AG09319 (cell line): ENCODE measurements at places on chromosomes 16 and 17.

GRCh38 chr16:77214411-77215138 is 15.4 kb downstream of the SYCE1L start:
- DNase-seq: no peak

GRCh38 chr17:28425206-28425605 is 19.2 kb upstream of the SLC46A1 start:
- DNase-seq: no peak

GRCh38 chr17:63138713-63139112 is 172.7 kb downstream of the TANC2 start:
- DNase-seq: no peak

GRCh38 chr16:7919782-7920181 is 587.1 kb downstream of the RBFOX1 start:
- DNase-seq: no peak

- no peak for DNase-seq
Observed at GRCh38 chr17:51853857-51854256, 304.7 kb downstream of the CA10 start.

- peak; percentile 70 for DNase-seq
Observed at GRCh38 chr17:78868391-78868790, 27.8 kb upstream of the USP36 start.

GRCh38 chr16:71396594-71396993 is 38.1 kb downstream of the CALB2 start:
- no peak for DNase-seq

DNA sequence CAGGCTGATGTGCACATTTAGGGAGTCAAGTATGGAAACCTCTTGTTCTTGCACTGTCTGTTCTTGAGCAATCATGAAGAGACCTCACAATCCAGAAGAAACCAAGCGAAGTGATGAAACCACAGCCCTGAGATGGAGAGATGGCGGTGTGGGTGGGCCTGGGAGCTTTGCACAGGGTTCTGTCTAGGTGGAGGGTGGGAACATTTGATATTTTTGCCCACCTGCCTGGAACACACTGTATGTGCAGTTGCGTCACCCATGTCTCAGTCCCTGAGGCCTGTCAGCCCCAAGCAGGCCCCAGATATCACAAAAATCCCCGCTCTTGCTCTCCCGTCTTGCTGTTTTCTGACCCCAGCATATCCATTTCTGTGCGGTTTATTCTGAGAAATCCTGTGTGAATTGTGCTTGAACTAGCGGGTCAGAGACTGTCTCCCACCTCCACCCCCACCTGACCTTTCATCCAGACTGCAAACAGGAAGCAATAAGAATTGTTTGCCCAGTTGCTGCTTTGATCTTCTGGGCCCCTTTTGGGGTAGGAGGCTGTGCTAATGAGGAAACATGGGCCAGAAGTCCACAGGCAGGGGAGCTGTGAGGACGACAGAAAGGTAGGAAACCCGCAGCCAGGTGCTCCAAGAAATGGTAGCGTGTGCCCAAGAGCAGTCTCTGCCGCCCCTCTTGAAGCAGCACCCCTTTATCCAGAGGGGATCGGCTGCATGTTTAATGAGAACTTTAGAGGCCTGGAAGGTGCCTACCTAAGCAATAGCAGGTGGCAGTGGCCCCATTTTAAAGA is 183.8 kb downstream of the CCDC182 start:
- no peak for DNase-seq

- DNase-seq: no peak
Observed at GRCh38 chr17:9221147-9221921, 200.0 kb downstream of the NTN1 start.

DNA sequence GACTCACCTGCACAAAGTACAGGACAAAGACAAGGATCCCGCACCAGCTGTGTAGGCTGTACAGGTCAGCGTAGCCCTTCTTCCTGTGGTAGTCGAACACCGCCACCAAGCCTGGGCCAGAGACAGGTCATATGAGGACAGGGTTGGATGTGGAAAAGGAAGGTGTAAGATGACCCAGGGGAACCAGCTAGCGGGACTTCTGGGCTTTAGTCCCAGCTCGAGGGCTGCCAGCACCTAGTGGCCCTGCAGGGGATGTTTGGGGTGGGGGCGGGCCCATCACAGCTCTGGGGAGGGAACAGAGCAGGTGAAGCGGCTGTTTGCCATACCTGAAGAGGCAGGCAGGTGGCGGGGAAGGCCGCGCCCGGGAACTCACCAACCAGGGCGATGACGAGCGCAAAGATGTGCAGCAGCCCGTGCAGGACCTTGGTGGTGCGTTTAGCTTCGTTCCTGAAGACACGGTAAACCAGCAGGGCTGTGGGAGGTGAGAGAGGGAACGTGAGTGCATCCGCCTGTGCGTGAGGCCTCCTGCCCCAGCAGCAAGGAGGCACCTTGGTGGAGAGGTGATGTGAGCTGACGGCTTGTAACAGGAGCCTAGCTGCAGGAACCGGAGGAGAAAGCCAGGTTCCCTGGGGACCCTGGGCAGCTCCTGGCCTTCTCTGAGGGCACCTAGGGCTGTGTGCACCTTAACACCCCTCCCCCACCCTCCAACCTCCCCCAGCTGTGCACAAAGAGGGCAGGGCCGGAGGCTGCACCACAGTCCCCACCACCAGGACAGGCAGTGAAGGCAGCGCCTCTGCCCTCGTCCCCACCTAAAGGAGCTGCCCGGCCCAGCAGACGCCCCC is 10.2 kb downstream of the CYB561 start:
- DNase-seq: no peak

DNA sequence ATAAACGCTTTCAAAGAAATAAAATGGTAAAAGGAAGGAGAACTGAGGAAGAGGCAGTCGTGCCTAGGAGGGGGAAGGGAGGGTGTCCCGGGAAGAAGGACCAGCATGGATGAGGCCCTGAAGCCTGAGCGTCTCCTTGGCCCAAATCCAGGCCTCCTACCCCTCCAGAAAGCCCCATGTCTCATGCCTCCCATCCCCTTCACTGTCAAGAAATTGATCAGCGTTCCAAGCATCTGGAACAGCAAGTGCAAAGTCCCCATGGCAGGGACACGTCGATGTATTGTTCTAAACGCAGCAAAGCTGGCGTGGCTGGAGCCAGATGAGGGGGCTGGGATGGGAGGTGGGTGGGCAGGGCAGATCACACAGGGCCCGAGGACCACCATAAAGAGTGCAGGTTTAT is 22.6 kb downstream of the SEC14L5 start:
- DNase-seq: no peak

DNA sequence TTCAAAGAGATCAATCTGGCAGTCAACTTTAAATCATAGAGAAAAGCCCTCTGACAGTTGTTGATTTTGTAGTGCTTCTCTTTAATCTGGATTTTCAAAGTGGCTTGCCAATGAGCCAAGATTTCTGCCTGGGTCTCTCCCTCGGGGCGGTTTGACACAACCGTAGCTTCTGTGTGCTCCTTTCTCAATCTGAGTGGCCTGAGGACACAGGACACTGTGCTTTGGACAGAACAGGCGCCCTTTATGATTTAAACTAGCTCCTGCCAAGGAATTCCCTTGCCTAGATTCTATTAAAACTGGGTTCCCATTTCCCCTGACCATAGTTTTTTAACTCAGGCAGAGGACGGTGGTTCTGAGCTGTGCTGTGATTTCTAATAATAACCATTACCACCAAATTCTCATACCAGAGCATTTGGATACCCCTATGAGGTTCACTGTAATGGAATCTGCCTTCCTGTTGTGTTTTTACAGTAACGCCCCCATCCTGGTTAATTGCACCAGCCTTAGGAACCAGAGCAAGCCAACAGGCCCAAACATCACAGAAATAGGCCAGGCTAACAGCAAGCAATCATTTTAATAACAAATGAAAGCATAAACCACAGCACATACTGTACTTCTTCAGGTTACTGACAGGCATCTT is 4.0 kb downstream of the ZFHX3 start:
- no peak for DNase-seq

- DNase-seq: no peak
Observed at GRCh38 chr17:18246880-18247612, 11.5 kb downstream of the FLII start.

- DNase-seq: no peak
Observed at GRCh38 chr16:85615014-85615851, 2.1 kb downstream of the GSE1 start.

GRCh38 chr17:17942846-17943245 is 29.4 kb downstream of the TOM1L2 start:
- no peak for DNase-seq

DNA sequence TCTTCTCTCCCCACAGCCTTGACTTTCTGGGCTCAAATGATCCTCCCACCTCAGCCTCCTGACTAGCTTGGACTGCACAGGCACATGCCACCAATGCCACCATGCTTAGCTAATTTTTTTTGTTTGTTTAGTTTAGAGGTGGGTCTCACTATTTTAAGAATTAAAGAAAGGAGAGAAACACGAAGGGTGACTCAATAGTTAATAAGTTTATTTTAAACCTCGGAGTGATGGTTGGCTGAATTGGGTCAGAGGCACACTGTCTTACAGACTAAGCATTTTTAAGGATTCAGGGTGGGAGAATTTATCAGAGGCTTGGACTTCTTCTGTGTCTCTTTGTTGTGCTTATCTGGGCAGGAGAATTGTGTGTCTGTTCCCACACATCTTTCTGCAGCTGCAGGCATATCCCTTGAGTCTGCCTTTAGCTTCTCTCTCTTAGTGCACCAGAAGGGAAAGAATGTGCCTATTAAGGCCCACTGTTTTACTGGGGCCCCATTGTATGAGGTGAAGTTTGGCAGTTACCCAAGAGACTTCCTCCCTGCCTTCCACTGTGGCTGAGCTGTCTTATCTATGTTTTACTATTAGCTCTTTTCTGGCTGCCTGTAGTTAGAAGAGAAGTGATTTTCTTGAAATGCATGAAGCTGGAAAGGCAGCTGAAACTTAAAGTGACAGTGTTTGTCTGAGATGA is 2172.0 kb downstream of the TP53TG3F start:
- DNase-seq: no peak

DNA sequence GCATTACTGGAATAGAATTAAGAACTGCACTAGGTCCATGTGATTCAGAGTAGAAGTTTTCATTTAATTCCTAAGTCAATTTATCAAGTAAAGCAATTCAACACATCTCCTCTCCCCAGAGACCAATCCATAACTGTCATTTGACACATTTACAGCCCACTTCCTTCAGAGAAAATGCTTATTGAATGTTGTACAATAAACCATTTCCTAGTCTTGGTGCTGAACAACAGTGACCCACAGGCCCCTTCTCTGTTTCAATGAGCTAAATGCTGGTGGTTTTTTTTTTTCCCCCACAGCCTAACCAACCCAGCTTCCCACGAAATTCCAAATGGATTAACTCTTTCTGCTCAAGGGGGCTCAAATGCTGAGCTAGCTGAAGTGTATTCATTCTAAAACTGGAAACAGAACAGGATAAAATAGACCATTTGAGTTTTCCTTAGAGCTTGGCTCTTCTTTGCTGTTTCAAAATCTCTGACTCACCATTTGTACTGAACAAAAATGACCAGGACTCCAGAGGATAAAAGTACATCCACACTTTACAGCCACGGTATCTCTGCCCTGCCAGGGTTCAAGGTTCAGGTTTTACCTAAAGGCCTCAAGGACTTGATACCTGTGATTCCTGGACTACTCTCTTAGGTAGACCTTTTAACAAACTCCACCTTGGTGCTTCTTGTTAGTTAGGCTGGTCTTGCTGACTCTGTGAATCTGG is 62.3 kb downstream of the TMEM100 start:
- no peak for DNase-seq

DNA sequence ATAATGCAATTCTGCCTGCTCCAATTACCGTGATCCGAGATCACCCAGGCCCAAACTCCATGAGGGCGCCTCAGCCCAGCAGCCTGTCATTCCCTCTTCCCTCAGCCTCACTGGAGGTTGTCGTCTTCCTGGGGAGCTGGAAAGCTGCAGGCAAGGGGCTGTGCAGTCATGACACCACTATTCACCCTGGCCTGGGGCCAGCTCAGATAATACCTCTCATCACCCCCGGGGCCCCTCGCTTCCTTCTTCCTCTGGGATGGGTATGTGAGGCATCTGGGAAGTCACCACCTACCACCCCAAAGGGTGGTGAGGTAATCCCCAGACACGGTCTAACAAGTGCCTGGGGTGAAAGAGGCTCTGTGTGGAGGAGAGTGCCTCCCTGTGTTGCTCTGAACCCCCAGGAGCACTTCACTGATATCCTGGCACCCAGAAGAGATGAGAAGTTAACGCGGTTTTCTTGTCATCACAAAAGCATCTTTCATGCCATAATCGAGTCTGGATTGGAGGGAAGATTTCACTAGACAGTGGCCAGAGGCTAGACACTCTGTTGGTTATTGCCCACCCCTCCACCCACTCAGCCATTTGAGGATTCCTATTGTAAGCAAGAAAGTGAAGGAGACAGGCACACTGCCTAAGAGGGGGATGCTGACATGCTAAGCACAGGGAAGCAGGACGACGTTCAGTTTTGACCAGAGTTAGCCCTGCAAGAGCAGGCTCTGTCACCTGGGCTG is 18.4 kb downstream of the CFAP20 start:
- no peak for DNase-seq

DNA sequence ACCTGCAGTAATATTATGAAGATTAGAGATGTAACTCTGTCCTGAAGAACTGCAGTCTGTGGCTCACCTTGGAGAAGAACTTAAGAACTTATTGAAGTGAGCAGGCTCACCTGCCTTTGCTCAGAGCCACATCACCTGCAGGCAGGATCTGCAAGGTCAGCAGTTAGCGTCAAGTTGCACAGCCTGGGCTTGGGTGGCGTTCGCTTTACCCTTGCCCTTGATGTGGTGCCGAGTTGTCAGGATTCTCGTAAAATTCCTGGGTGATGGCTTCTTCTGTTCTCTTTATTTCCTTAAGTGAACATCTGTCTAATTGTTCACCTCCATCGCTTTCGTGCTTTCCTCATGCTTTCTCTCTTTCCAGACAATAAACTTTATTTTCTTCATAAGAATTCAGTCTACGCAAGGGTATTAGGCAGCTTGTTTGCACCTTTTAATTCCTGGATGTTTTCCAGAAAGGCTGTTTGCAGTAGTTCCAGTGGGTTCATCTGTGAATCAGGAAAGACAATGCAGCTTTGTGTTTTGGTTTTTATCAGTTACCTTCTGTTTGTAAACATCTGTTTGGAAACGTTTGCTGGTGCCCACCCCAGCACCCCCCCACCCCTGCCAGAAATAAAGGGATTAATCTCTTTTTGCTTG is 254.3 kb downstream of the WWOX start:
- no peak for DNase-seq

DNA sequence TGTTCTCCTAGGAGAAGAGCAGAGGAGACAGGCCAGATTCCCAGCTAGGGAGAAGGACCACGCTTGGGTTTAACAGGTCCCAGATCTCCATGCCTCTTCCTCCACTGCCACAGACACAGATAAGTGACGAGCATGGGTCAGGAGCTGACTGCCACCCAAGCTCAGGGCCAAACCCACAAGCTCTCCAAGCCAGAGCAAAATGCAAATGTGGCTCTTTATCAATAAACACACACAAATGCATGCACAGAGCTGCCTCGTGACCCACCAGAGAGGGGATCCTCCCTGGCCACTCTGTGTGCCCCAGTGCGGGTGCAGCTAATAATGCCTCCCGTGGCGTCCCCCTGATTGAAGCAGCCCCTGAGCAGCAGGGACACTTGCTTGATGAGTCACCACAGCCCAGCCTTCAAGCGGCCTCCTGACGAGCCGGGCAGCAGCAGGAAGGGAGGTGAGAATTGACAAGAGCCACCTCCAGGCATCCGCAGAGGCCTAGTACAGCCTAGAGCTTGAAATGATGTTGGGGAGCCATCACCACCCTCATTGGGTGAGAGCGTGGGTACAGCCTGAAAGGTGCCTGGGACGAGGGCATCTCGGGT is 143.9 kb downstream of the CCDC182 start:
- DNase-seq: no peak

- DNase-seq: no peak
Observed at GRCh38 chr16:60792437-60792836, 1243.8 kb downstream of the CDH8 start.
